A172 (cell line): ENCODE measurements at places on chromosomes 4 and X. TPM values are rescaled to one million over a fixed set of nuclear protein-coding genes. Genes with fewer than 3 reads are reported as not detected.
A peak's percentile ranks its signal among the peaks of the same experiment; 100 is the strongest.

- DNase-seq, result no peak
Measured at GRCh38 chr4:88897180-88897579, 159.8 kb downstream of the FAM13A start.

GRCh38 chr4:1576961-1577821, 106.9 kb downstream of the FAM53A start:
- DNase-seq, result no peak

GRCh38 chrX:39577206-39577984, 520.4 kb downstream of the BCOR start:
- DNase-seq, result no peak

GRCh38 chrX:41087201-41087600, 2.0 kb downstream of the USP9X start:
- no peak for DNase-seq

GRCh38 chr4:140255927-140256326, 101.9 kb upstream of the MAML3 start:
- no peak for DNase-seq

GRCh38 chr4:26812049-26812714, 48.5 kb upstream of the STIM2 start:
- DNase-seq, result no peak

DNA sequence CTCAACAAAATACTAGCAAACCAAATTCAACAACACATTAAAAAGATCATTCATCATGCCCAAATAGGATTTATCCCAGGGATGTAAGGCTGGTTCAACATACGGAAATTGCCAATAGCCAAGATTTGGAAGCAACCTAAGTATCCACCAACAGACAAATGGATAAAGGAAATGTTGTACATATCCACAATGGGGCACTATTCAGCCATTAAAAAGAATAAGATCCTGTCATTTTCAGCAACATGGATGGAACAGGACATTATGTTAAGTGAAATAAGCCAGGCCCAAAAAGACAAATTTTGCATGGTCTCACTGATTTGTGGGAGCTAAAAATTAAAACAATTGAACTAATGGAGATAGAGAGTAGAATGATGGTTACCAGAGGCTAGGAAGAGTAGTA, 82.0 kb upstream of the FAM241A start:
- no peak for DNase-seq

GRCh38 chr4:14659286-14659685, 343.0 kb upstream of the CPEB2 start:
- DNase-seq, result no peak

GRCh38 chr4:47862297-47862696, 24.4 kb upstream of the CORIN start:
- no peak for DNase-seq

GRCh38 chr4:35124106-35124505, 1120.2 kb downstream of the ARAP2 start:
- DNase-seq, result peak; percentile 58

DNA sequence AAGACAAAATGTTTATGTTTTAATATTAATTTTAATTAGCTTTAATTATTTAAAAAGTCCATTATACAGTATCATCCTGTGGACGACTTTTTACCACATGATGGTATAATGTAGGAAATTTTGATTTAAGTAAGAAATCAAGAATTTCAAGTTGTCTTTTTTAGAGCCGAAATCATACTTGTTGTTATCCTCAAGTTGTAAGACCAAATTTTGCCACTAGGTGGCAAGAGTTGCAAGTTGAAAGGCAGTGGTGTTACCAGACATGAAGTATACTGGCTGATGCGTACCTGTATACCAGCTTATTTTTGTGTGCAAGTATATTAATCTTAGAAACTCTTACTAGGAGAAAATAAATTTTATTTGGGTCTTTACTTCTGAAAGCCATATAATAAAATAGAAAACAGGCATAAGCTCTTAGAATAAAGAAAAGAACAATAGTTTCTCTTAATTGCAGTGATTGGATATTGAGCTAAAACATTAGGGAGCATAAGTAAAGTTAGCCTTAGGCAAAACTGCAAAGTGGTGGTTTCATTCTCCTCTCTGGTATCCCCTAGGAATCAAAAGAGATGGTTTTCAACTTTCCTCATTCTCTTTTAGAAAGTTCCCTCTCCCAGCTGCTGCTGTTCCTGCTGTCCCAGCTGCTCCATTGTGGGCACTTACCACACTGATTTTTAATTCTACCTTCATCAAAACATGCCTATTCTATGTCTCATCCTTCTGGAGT, 118.0 kb upstream of the WDFY3 start:
- peak; percentile 39 for DNase-seq

GRCh38 chr4:118076958-118077766, 42.9 kb downstream of the NDST3 start:
- peak; percentile 22 for DNase-seq

- DNase-seq, result no peak
Measured at GRCh38 chr4:71008196-71008595, 14.7 kb downstream of the DCK start.

GRCh38 chr4:187865914-187866313, 129.7 kb upstream of the ZFP42 start:
- DNase-seq, result no peak

DNA sequence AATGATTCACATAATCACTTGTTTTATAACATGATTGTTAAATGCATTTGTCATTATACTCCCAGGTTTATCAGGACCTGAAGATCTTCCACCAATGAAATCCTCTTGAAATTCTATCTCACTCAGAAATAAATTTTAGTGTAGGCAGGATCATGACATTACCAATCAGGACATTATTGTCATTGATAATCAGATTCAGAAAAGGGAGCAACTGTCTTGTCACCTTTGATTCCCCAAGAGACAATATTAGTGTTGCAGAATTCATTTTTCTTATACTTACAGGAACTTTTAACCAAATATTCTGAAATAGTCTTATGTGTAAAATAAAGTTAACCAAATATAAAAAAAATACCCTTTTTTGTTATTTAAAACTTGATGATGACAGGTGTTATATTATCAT, 1892.5 kb upstream of the ADGRL3 start:
- DNase-seq, result no peak

DNA sequence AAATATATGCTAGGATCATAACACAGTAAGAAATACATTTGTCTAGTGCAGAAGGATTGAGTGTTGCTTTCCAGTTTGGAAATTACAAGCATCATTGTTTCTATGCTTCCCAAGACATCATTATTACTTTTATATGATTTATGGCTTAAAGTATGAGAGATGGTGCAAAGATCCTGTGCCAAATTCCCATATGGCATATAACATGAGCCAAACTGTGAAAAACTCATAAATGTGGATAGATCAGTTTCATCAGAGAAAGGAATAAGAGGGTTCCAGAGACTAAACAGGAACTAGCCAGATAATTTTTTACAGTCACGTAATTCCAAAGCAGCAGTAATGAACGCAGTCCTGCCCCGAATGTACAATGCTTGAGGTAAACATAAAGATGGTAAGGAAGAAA, 126.3 kb downstream of the PRDM5 start:
- DNase-seq, result no peak

- no peak for DNase-seq
Measured at GRCh38 chrX:38327775-38328081, 419 bp upstream of the RPGR start.

GRCh38 chr4:13836946-13837912, 209.7 kb upstream of the BOD1L1 start:
- no peak for DNase-seq

DNA sequence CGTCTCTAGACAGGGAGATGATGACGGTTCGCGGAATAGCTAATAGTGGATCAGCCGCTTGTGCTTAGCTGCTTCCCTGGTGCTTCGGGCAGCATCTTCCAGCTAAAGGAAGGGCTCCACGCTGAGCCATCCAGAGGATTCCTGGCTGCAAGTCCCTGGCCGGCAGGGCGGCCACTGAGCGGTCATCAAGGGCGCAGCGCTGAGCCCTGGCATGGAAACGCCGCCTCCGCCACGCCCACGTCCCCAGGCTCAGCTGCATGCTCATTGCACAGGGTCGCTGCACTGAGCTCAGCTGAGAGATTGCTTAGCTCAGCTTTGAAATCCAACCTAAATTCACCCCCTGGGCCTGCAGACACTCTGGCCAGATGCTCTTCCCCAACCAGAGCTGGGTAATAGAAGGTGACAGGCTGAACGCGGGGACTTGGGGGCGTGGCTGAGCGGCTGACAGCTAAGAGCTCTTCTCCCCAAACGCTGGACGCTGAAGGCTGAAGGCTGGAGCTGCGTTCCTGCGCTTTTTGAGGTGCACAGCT, 118.2 kb upstream of the KIT start:
- peak; percentile 63 for DNase-seq

DNA sequence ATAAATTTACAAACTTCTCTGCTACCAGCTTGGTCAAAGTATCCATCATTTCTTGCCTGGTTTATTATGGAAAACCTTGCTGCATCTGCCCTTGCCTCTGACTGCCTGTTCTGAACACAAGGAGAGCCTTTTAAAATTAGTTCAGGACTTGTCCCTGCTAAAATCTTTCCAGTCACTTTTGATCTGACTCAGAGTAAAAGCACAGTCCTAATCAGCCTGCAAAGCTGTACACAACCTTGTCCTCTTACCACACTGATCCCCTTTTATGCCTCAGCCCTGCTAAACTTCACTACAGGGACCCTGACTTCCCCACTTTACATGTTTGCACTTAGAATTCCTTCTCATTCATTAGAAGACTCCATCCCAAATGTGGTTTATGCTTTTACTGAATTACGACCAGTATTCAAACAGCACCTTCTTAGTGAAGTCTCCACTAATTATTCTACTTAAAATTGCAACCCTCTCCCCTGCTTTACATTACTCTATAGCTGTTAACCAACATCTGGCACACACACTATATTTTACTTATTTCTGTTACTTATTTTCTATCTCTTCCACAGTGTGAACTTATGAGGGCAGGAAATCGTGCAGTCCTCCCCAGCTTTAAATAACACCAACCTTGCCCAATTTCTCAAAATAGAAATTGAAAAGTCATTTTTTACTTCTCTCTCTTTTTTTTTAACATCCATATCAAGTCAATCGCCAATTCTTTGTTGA, 6.3 kb downstream of the GABRA4 start:
- no peak for DNase-seq

GRCh38 chrX:77003956-77004355, 443.2 kb upstream of the FGF16 start:
- DNase-seq, result no peak

- DNase-seq, result no peak
Measured at GRCh38 chrX:3312109-3312508, 34.3 kb downstream of the MXRA5 start.

GRCh38 chr4:174437324-174437723, 85.0 kb downstream of the HPGD start:
- DNase-seq, result peak; percentile 43

DNA sequence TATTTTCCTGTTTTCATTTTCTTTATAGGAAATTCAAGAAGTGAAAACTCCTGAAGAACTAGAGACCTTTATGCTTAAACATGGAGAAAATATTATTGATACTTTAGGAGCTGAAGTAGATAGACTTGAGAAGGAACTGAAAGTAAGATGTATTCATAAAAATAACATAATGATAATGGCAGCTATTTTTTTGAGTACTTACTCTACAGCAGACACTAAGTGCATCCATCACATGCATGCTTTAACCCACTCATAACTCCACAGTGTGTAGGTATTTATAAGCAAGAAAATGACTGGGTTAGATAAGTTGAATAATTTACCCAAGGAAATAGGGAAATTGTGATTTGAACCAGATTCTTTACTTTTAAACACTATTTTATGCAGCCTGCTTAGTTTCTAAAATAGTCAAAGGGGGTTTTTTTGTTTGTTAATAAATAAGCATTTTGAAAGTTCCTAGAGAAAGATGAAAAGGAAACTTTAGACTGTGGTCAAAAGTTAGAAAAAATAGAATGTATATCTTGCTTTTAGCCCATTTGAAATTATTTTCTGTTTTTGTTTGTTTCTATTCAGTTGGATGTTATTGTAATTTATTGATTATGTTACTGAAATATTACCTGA, 74.2 kb downstream of the BEND4 start:
- no peak for DNase-seq

UGT2B7 gene
- total RNA-seq, result 0.22 TPM in 1 of 2 replicates, not detected in the other

UGT8 gene
- total RNA-seq, result not detected in 2 replicates

CCNB3 gene
- total RNA-seq, result 0.19 TPM in 1 of 2 replicates, not detected in the other

PASD1 gene
- total RNA-seq, result not detected in 2 replicates

BLTP1 gene
- 21.4 and 22.0 TPM in 2 replicates for total RNA-seq

RTL9 gene
- total RNA-seq, result 0.02 and 0.03 TPM in 2 replicates

CLIC2 gene
- 2.6 and 4.8 TPM in 2 replicates for total RNA-seq

RAB39B gene
- 4.0 and 5.5 TPM in 2 replicates for total RNA-seq

ASB12 gene
- total RNA-seq, result not detected in 2 replicates

ADH5 gene
- total RNA-seq, result 287 and 332 TPM in 2 replicates
